ENCODE measurements at places on chromosomes 12 and 14. TPM values are rescaled to one million over a fixed set of nuclear protein-coding genes. Genes with fewer than 3 reads are reported as not detected.

Gene SERPINA6
- total RNA-seq: 2.1 TPM

Gene TAC3
- total RNA-seq: not detected

Gene B4GALNT1
- total RNA-seq: 14.4 TPM

Gene PPM1A
- total RNA-seq: 11.3 TPM

Gene RTL1
- total RNA-seq: not detected

Gene PIANP
- 1.5 TPM for total RNA-seq

Gene IL26
- total RNA-seq: not detected

Gene ZDHHC22
- not detected for total RNA-seq

Gene TMBIM6
- 692 TPM for total RNA-seq

Gene ANKRD33
- not detected for total RNA-seq

Gene SMIM41
- not detected for total RNA-seq

Gene PLCZ1
- not detected for total RNA-seq

Gene PCED1B
- 4.2 TPM for total RNA-seq

Gene KRT75
- not detected for total RNA-seq

Gene LRP10
- total RNA-seq: 44.9 TPM

Gene TMED10
- total RNA-seq: 201 TPM

Gene TSPAN11
- total RNA-seq: 0.48 TPM

Gene NPFF
- not detected for total RNA-seq

Gene CLEC12A
- total RNA-seq: not detected

Gene TMEM30B
- total RNA-seq: not detected

Gene JAG2
- not detected for total RNA-seq

Gene SP1
- 29.3 TPM for total RNA-seq

Gene ANO6
- 62.1 TPM for total RNA-seq

Gene MUCL1
- total RNA-seq: not detected

Gene B3GNT4
- total RNA-seq: not detected
